ENCODE measurements at places on chromosomes 6 and 20.

DNA sequence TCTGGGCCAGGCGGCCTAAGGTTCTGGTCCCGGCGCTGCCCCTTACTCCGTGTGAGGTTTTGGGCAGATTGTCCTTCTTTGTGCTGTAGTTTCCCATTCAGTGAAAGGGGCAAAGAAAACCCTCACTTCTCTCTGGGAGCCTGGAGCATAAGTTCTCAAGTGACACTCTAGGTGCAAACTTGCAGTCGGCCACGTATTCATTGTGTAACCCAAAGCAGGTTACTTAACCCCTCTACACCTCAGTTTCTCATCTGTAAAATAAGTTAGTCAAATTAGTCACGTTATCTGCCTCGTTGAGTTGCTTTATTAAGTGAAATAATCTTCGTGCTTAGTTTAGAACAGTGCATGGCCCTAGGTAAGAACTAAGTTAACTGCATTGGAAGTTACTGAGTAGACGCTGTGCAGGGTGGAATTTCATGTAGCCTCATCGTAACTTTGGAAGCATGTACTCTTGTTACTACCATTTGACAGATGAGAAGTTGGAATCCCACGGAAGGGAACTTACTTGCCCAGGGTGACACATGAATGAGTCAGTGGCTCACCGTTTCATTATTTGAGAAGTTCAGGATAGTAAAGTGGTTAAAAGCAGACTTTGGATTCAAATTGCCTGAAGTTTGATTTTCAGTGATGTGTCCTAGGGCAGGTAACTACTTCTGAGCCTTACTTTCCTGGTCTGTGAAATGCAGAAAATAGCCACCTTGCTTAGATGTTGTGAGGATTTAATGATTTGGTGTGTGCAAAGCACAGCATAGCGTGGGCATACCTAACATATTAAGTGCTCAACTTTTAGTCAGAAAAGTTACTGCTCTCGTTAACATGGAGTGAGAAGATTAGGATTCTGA lies 556 bp upstream of the MROH8 start:
- no peak for DNase-seq

GRCh38 chr20:5261763-5262162 lies 55.0 kb downstream of the PROKR2 start:
- no peak for DNase-seq

DNA sequence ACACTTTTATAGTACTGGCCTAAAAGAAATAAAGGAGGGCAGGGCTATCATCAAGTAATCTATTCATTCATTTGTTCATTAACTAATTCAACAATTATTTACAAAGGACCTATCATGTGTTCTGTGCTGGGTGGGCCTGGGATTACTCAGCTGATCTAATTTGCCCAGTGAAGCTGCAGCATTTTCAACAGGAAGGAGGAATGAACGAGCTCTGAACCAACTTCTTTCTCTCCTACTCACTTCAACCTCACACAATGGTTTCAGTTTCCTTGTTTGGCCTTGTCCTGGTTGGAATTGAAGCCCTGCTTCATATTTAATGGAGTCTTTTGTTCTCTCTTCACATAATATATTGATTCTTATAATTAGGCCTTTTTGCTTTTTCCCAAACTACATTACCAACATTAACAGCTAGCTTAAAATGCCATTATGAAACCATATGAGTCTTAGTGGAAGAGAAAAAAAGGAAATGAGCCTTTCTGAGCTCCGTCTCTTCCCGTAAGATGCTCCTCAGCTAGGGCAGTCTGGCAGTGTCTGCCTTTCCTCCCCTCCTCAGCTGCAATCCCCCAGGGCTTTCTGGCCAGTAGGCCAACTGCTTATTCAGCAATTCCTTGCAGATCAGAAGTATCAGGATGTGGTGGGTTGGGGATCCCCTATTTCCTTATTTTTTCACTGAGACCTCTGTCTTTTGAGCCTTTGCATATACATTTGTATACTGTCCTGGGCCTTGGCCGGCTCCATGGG lies 79.4 kb upstream of the NRN1 start:
- DNase-seq = peak; percentile 4

GRCh38 chr6:53220605-53221004 lies 72.0 kb upstream of the GCM1 start:
- DNase-seq = no peak

- no peak for DNase-seq
Measured at GRCh38 chr6:170096803-170097504, 193.9 kb downstream of the DLL1 start.

DNA sequence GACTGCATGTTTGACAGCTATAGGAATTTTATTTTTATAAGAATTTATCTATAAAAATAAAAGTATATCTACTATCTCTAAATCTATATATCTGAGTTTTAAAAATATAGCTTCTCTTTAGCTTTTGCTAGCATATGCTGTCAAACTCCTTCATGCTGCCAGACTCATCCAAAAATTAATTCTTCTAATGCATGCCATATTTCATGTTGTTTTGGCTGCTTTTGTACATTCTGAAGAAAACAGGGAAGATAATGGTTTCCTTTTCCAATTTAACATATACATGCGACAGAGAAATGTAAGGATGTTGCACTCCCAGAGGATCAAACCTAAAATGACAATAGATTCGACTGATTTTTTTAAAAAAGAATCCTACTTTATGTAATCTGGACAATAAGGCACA lies 577.2 kb upstream of the FLRT3 start:
- no peak for DNase-seq

DNA sequence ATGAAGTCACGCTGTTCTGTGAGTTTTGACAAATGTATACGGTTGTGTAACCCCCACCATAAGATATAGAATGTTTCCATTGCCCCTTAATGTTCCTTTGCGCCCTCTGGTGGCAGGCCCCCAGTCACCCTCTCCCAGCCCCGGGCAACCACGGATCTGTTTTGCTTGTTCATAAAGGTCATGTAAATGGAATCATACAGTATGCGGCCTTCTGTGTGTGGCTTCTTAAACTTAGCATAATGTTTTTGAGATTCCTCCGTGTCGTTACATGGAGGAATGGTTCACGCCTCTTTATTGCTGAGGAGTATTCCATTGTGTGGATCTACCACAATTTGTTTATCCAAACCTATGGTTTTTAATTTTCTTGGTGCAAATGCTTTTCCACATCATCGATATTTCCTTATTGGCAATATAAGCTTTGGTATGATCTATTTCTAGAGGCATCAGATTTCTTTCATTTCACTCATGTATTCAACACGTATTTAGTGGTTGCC lies 28.4 kb downstream of the LYRM2 start:
- peak; percentile 24 for DNase-seq

DNA sequence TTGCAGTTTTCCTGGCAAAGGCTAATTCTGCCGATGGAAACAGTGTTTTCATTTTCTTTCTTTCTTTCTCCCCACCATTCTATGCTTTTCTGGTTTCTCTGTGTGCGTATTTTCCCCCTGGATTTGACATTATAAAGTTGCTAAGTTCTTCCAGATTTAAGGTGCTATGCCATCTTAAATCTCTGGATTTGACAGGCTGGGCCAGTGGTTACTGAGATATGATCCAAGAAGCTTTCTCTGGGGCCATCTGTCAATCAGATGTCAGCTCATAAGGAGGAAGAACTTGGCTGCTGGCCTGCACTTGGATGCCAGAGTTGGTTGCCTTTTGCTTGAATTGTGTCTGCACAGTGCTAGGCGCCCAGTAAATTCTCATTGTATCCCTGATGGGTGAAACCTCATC lies 39.7 kb downstream of the SLC2A10 start:
- DNase-seq = no peak

- DNase-seq = no peak
Measured at GRCh38 chr20:63642527-63643247, 10.5 kb downstream of the STMN3 start.

- DNase-seq = no peak
Measured at GRCh38 chr20:48892891-48893290, 28.6 kb upstream of the ARFGEF2 start.

DNA sequence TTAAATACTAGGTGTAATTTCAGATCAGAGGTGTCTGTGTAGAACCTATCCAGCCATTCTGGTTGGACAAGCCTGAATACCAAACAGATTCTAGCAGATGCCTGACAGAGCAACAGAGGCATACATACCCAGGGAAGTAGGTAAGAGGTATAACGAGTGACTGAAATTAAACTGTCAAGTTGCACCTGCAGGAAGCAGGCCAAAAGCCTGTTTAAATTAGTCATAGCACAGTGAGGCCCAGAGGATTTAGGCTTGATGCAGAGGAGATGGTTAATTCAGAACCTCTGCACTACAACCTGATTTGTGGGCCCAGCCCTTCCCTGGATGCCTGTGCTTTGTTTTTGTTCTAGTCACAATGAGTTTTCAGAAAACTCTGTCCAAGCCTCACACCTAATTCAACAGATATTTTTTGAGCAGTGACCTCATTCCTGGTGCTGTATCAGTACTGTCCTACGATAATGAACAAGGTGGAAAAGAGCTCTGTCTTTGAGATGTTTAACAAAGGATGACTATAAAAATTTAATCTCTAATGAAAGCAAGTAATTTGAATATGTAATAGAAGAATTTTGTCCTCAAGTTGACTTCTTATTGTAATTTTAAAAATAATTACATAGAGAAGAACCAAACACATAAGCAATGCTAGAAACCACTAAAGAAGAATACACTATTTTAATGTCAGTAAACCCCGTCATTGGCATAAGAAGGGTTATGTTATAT lies 31.7 kb downstream of the C6orf58 start:
- DNase-seq = no peak

Data from globus pallidus (tissue), 1 donor.